T-helper 1 cell (primary cell): ENCODE measurements at places on chromosomes 12 and 14.

DNA sequence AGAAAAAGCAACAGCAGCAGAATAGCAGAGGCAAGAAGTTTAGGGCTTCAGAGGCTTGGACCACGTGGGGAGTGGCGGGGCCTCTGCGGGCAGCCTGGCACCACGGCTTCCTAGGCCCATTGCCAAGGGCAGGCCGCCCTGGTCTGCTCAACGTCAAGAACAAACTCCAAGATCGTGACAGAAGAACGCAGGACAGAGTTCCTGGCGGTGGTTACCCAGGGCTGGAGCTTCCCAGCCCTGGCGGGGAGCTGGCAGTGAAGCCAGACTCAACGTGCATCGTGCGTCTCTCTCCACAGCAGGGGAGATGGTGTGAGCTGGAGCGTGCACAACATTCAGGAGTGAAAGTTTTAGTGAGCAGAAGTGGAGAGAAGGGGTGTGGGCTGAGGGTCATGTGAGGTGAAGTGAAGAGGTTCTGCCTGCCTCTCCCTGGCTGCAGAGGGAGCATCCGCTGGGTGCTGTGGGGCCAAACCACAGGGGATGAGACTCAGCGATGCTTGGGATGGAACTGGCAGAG lies 13.9 kb upstream of the CACNA2D4 start:
- no peak for DNase-seq

- no peak for DNase-seq
Measured at GRCh38 chr14:50333014-50333509, 20.9 kb downstream of the DMAC2L start.

DNA sequence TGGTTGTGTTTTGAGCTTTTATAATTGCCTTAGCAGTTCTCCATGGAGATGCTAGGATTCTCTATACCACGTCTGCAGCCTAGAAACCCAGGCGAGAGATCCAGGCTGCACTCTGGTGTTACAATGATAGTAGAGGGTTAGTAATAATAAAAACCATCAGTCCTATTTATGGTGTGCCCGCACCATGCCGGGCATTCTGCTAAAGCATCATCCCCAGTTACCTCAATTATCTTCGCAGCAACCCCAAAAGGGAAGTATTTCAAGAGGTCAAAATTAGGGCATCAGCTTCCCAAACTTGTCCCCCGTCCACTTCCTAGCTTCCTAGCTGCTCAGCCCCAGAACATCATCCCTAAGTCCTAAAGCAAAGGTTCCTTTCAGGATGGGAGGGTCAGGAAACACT lies 3.2 kb downstream of the SYNE3 start:
- DNase-seq, result no peak

- DNase-seq, result no peak
Measured at GRCh38 chr12:56377310-56377988, 14.8 kb upstream of the APOF start.

GRCh38 chr14:61188978-61189808 lies 91.9 kb downstream of the TMEM30B start:
- no peak for DNase-seq
